ENCODE measurements at places on chromosomes 5 and 9. TPM values are rescaled to one million over a fixed set of nuclear protein-coding genes. Genes with fewer than 3 reads are reported as not detected.

DNA sequence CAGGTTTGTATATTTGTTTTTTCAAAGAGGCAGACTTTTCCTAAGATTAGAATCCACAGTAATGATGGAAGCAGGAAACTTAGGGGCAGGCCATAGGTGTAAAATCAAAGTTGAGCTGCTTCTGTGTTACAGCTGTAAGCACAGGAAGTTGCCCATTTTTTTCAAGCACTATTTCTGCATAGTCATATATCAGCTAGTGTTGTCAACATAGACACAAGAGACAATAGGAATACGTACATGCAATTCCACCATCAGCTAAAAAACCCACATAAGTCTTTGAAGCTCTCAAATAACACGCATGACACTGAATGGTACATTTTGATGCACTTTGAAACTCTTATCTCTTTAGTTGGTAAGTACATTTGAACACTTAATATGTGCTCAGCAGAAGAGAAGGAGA is 20.2 kb upstream of the SMIM15 start:
- DNase-seq: no peak

Gene LCP2
- 76.5 TPM for total RNA-seq

- no peak for DNase-seq
These were observed 166.0 kb downstream of the ADAMTSL1 start for GRCh38 chr9:18639911-18640310.

Gene SAXO1
- total RNA-seq: 0.27 TPM

Gene AGXT2
- not detected for total RNA-seq

Gene WASHC1
- total RNA-seq: 19.8 TPM

- no peak for DNase-seq
These were observed 12.0 kb upstream of the TGFBR1 start for GRCh38 chr9:99092643-99093491.

GRCh38 chr5:120599576-120599975 is 135.5 kb downstream of the PRR16 start:
- no peak for DNase-seq

DNA sequence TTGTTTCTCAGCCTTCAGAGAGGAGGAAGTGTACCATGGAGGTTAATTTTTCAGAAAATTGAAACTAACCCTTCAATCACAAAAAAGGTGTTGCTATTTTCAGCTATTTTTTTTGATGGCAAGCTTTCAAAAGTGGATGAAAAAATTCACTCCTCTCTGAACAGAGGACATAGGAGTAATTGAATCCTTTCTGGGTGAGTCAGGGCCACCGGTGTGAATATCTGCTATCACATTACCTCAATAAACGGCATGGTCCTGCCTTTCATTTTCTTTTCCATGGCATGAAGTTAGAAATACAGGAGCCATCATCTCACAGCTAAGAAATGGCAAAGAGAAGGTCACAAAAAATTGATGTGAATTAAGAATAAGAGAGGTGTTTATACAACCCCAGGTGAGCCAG is 90.2 kb upstream of the CCDC112 start:
- no peak for DNase-seq

- no peak for DNase-seq
These were observed 506.9 kb downstream of the TLE1 start for GRCh38 chr9:81182431-81182830.

GRCh38 chr5:80255431-80255810 is 427 bp downstream of the SERINC5 start:
- no peak for DNase-seq

DNA sequence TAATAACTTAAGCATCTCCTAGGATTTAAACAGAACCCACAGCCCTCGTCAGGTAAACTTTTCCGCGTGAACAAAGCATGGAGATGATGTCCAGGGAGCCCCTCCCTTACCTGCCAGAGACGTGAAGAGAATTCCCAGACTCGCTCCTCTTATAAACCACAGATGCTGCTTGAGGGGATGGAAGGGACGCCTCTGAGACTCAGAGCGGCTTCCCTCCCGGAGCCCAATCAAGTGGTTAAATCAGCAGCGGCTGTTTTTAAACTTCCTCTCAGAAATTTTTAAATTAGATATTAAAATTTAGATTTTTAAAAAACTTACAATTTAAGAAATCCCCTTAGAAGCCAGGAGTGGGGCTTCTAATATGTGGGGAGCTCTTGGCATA is 71.8 kb downstream of the RAPGEF1 start:
- DNase-seq: no peak

DNA sequence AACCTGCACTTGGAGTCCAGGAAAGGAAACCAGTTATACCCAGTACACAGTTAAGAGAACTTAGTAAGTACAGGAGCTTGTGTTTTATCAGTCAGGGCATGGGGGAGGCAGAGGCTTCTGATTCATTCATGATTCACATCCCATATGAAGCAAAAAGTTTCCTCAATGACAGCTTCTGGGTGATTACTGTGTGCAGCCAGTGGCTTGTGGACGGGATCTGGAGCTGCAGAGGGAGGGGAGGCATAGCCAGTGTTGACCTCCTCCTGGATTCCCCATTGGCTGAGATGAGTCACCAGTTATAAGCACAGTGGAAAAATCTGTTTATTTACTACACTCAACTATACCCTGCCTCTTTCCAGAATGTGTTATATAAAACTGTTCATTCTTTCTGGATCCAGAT is 17.7 kb downstream of the IL31RA start:
- DNase-seq: peak; percentile 3

GRCh38 chr9:4131946-4132345 is 167.9 kb downstream of the GLIS3 start:
- DNase-seq: no peak

Gene MLLT3
- total RNA-seq: 9.6 TPM

Gene C5orf58
- not detected for total RNA-seq

Gene RAB3C
- total RNA-seq: 2.8 TPM

Gene FOXD4L4
- total RNA-seq: not detected

DNA sequence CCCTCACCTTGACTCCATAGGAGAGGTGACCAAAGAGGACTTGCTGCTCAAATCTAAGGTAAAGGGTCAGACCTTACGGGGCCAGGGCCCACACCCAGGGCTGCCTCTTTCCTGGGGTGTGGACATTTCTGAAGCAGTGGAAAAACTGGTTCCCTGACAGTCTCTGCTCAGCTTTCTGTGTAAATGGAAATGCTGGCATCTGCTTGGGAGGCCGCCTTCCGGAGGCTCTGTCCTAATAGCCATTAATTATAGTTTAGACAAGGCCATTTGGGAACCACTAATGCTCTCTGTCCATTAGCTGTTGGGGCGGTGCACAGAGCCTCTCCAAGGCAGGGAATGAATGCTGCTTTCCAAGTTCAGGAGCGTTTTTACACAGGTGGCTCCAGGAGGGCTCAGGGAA is 17.3 kb downstream of the USP20 start:
- no peak for DNase-seq

Gene ANKRD33B
- total RNA-seq: 5.7 TPM

GRCh38 chr5:133257977-133258376 is 206.2 kb downstream of the HSPA4 start:
- no peak for DNase-seq

GRCh38 chr9:16316456-16316855 is 554.0 kb downstream of the BNC2 start:
- DNase-seq: no peak

DNA sequence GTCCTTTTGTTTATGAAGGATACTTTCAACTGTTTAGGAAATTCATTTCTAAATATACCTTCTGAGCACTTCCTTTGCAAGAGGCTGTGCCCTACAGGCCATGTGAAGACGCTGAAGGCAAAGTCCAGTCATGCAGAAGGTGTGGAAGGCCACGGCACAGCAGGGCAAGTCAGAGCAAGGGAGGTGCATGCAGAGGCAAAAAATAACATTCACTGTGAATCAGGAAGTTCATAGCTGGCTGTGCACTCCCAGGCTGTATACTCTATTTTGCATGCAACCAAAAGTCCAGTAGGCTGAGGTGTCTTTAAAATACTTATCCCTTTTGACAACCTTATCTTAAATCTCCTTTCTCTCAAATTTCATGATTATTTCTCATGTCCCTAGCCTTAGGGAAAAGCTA is 50.3 kb downstream of the GNAQ start:
- no peak for DNase-seq

Data from thoracic aorta (tissue), 2 donors.